ENCODE measurements at places on chromosomes 5 and 9.

DNA sequence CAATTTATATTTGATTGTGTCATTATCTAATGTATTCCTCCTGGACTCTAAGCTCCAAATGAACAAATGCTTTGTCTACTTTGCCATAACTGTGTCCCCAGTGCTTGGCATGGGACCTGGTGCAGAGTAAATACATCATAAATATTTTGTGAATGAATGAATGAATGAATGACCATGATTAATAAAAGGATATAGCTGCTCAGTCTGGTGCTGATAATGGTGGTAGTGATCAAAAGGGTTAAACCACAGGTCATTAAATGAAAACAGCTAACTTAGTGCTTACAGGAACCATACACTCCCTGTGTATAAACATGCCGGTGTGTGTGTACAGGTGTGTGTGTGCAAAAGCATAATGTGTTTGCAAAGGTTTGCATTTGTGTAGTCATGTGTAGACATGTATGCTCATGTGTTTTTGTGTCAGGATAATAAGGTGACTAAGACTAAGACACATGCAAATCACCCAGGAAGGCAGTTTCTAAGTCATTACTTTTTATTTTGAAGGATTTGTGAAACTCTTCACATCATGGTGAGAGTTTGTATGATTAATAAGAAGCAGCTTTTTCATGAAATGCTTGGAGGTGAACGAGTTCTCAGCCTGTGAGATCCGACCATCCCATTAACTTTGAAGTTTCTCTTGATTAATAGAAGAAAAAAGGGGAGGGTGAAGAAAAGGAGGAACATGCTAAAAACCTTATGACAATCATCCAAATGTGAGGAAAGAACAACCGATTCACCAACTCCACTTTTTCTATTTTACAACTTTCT, 24.6 kb downstream of the SPARC start:
- DNase-seq: no peak

DNA sequence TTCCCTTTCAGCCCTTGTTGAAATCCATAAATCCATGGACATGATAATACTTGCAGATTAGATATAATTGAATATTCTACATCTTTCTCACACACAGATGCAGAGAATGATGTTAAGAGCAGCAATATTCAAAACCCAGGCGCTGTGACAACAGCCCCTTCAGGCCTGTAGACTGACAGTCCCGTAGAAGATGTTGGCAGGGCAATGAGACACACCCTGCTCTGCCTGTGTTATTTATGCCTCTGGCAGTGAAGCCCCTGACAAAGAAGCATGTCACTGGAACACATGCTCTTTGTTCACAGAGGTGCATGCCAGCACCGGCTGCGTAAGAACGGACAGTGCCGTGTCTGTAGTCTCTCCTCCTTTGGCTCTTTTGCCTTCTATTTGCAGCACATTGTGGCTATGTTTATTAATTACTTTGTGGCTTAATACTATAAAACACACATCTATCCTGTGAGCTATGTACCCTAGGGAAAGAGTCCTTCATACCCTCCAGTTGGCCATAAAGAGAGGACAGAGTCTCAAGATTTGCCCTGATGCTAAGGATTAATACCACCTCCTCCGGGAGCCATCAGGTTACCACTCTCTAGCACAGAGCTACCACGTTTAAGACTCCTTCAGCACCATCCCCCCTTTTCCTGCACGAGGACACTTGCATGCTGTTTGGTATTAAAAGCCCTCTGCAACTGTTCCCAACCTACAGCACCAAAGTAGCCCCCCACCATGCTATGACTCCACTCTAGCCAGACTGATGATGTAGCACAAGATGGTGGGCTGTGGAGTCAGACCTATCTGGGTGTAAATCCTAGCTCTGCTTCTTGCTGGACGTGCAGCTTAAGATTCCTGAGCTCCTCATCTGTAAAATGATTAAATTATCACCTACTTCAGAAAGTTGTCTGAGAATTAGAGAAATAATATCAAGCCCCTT, 2.0 kb upstream of the ANP32B start:
- DNase-seq: no peak

DNA sequence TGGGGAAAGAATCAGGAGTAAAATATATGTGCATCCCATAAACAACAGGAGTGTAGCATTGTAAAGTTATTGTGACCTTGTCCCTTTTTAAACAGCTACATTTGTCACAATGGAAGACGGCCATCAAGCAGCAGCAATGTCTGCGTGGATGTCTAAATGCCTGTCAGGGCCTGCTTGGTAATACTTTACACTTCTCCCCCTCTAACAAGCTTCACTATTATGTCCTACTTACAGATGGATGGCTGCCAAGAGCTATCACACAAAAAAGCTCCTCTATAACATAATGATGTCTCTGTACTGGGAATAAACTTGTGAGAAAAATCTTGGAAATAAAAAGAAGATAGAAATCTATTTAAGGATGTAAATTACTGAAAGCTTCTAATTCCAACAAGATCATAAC, 213.0 kb downstream of the FBXL17 start:
- no peak for DNase-seq

GRCh38 chr5:124330595-124331220, 415.7 kb downstream of the ZNF608 start:
- no peak for DNase-seq

GRCh38 chr5:84816746-84817547, 432.3 kb upstream of the EDIL3 start:
- no peak for DNase-seq

GRCh38 chr5:146669656-146670055, 153.7 kb upstream of the GPR151 start:
- DNase-seq: no peak

DNA sequence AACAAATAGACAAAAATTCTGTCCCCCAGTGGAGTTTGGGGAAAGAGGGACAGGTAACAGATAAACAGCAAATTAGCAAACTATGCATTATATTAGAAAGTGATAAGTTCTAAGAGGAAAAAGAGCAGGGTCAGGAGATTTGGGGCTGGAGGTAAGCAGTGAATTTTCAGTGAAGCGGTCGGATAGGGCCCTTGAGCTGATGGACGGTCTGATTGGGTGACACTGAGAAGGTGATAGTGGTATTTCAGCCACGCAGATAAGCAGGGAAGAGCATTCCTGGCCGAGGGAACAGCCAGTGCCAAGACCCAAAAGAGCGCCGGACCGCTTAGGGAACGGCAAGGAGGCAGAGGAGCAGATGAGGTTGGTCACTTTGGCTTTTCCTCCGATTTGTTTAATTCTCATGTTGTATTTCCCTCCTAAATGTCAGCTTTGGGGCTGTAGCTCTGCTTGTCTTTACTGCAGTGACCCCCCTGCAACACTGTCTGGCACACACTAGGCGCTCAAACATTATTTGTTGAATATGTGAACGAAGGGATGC, 1.1 kb upstream of the PTPN3 start:
- no peak for DNase-seq

- DNase-seq: no peak
Measured at GRCh38 chr9:85185486-85186217, 516.1 kb downstream of the NTRK2 start.

GRCh38 chr9:17905366-17905765, 326.5 kb downstream of the SH3GL2 start:
- DNase-seq: no peak

DNA sequence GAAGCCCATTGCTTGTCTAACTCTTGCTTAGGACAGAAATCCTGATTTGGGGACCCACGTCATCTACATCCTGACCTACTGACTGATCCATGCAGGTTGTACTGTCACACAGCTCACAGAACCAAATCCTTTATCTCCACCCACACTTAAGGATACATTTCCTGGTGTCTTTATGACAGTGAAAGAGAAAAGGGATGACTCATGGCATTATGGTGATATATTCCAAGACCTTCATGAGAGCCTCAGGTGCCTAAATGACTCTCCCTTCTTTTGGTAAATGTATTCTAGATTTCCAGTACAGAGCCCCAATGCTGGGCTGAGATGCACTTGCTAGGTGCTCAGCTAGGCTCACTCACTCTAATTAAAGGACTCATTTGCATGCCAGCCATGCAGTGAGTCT, 26.0 kb upstream of the DMRT2 start:
- no peak for DNase-seq

GRCh38 chr5:56264417-56265025, 31.4 kb upstream of the ANKRD55 start:
- no peak for DNase-seq

DNA sequence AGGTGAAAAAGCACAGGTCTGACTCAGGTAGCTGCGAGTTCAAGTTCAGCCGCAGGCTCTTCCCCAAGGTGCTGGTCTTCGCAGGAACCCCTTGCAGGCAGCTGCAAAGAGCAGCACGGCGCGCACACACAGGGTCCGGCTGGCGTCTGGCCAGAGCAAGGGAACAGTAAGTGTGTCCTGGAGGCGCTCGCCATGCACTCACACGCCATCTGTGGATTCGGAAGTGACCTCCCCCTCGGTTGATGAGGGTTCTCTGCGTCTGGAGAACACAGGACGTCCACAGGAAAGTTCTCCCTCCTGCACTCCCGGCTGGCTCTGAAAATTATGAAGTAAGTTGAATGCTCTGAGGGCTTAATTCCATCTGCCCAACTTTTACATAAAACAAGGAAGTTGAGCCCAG, 14.0 kb upstream of the EGFL7 start:
- no peak for DNase-seq

- no peak for DNase-seq
Measured at GRCh38 chr5:4730279-4730678, 409.9 kb upstream of the ADAMTS16 start.

GRCh38 chr5:42888771-42889170, 77.1 kb upstream of the SELENOP start:
- no peak for DNase-seq

- DNase-seq: no peak
Measured at GRCh38 chr5:58412081-58412480, 47.8 kb downstream of the PLK2 start.

GRCh38 chr5:77957931-77958521, 181.9 kb upstream of the TBCA start:
- no peak for DNase-seq

GRCh38 chr5:9596171-9596780, 33.9 kb downstream of the TAS2R1 start:
- DNase-seq: no peak

DNA sequence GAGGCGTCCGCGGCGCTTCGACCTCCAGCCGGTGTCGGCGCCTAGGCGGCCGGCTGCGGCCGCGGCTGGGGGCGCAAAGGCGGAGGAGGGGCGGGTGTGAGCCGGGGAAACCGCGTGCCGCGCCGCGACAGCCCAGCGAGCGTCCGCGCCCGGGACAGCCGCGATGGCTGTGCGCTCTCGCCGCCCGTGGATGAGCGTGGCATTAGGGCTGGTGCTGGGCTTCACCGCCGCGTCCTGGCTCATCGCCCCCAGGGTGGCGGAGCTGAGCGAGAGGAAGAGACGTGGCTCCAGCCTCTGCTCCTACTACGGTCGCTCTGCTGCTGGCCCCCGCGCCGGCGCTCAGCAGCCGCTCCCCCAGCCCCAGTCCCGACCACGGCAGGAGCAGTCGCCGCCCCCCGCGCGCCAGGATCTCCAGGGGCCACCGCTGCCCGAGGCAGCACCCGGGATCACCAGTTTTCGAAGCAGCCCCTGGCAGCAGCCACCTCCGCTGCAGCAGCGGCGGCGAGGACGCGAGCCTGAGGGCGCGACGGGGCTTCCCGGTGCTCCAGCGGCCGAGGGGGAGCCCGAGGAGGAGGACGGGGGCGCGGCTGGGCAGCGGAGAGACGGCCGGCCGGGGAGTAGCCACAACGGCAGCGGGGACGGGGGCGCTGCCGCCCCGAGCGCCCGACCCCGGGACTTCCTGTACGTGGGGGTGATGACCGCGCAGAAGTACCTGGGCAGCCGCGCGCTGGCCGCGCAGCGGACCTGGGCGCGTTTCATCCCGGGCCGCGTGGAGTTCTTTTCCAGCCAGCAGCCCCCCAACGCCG, 605 bp downstream of the CHSY3 start:
- DNase-seq: no peak

DNA sequence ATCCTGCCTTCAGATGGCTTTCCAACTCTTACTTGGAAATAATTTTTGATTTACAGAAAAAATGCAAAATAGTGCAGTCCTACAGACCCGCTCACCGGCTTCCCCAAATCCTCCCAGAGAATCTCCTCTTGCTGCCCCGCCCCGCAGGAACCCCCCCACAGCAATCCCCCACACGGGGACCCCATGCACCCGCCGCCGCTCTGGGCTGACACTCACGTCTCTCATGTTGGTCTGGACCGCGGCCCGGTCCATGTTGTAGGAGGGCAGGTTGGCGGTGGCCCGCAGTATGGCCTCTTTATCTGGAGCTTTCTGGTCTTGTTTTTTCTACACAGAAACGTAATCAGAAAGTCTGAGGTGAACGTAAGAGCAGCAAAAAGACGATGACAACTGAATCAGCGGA, 13.6 kb downstream of the UBAC1 start:
- DNase-seq: no peak

- DNase-seq: no peak
Measured at GRCh38 chr9:123347289-123348060, 8.5 kb upstream of the CRB2 start.

DNA sequence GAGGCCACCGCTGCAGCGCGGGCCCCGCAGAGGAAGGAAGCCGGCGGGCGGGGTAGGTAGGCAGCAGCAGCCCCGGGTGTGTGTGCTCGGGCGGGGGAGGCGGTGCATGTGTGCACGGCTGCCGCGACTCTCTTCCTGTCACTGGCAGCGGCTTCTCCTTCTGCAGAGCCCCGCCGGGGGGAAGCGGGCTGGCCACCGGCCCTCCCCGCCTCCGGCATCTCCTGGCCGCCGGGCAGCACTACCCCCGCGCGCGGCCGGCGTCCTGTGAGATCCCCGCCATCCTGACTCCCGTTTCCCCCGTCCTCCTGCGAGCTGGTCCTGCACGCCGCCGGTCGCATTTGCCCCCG, 315 bp downstream of the PIK3R1 start:
- DNase-seq: no peak

- DNase-seq: no peak
Measured at GRCh38 chr9:126228111-126228780, 98.4 kb upstream of the MVB12B start.

DNA sequence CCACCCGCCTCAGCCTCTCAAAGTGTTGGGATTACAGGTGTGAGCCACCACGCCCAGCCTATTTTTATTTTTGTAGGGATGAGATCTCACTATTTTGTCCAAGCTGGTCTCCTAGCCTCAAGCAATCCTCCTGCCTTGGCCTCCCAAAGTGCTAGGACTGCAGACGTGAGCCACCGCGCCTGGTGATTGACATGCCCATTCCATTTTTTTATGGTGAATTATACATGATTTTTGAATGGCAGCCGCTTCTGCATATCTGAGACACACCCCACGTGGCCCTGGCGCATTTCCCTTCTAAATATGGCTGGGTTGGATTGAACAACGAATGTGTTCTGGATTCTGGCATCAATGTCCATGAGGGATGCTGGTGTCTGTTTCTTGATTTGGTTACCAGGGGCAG, 22.7 kb downstream of the PLPP7 start:
- no peak for DNase-seq

DNA sequence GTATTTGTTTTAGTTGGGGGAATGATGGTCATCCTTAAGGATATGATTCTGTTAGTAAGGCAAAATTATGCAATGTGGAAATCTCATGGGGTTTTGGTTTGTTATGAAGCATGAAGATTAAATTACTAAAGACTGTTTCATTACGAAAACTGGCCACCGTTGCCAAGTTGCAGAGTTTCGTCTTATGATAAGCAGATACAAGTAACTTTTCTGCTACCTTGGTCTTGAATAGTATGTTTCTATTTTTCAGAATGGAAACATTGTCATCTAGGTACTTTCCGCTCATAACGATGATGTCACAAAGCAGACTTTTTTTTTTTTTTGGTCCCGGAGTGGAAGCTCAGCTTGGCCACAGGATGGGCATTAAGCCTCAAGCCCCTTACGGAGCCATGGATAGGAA, 4.2 kb downstream of the CCNI2 start:
- no peak for DNase-seq

GRCh38 chr5:63145167-63145566, 566.5 kb downstream of the LRRC70 start:
- no peak for DNase-seq

Data from stimulated activated CD8-positive, alpha-beta memory T cell treated with anti-CD3 and anti-CD28 coated beads, Interleukin-7, amount 100 ng/mL, for 24 hours (primary cell).